ENCODE measurements at places on chromosomes 2 and 18.

- DNase-seq: no peak
Observed at GRCh38 chr2:128784626-128785306, 466.1 kb upstream of the HS6ST1 start.

DNA sequence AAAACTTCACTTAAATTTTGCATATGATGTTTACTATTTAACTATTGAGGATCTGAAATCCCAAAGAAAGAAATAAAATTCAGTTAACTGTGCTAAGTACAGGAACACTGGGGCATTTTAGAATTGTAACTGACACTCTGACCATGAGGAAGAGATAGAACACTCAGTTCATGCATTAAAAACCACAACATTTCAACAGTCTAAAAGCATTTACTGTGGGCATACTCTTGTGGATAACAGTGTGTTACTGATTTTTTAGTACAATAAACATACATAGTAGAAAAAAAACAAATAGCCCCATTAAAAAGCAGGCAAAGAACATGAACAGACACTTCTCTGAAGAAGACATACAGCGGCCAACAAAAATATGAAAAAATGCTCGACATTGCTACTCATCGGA, 1122.7 kb upstream of the PIK3C3 start:
- DNase-seq: no peak

DNA sequence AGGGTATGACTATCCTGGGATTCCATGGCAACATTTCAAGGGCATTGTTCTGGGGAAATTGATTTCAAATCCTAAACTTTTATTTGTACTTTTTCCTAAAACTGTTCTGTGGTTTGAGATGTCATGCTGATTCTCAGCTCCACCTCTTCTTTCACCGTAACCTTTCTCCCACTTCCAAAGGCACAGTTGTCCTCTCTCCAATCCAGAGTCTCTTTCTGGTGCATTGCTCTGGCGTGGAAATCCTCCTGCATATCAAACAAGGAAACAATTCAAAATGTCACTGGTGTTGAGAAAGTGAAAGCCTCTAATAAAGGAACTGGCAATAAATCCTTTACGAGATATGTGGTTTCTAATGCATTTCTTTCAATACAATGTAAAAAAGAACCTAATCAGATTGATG, 155.1 kb upstream of the CDH2 start:
- no peak for DNase-seq

DNA sequence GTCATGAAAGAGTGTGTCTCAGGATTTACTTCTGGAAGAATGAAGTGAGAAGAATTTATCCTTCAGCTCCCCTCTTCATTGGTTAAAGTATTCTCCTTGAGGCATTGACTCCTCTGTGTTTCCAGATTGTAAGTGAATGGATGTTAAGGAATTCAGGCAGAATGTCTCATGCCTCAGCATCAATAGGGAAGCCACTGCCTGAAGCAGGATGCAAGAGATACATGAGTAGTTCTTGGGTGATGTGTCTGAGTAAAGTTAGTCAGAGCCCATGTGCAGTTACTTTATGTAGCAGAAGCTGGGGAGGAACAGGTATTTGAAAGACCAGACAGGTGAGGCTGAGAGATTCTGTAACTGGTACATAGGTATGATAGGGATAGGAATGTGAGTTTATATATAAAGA, 34.0 kb upstream of the TMEFF2 start:
- no peak for DNase-seq

DNA sequence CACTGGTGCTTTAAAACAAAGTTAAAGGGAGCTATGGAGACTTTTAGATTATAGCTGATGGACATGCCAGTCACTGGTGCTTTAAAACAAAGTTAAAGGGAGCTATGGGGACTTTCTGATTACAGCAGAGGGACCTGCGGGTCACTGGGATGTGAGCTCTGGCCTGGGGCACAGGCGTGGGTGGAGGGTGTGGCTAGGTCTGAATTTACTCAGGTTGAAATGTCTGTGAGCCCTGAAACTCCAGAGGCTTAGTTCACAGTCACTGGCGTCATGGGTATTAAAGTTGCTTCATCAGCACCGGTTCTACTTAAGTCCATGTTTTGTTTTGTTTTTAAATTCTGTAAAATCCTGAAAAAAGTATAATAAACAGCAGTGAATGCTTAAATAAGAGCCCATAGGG, 49.0 kb upstream of the TMEM18 start:
- no peak for DNase-seq

- no peak for DNase-seq
Observed at GRCh38 chr2:165163761-165164160, 40.1 kb downstream of the SCN3A start.

DNA sequence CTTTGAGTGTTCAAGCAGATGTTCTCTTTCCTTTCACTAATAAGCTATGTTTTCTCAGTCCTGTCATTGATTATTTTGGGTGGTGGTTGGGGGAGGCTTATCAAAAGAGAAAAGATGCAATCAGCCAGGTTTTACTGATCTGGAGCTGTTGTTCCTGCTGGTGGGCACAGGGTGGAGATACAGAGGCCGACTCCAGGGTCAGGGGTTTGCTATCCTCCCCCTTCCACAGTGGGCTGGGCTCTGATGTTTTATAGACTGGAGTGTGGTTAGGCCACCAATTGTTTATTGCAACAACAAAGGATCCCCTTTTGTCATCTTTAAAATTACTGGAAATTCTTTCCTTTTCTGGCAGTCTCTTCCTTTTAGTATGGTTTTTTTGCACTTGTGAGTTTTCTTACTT, 120.5 kb downstream of the TANC1 start:
- DNase-seq: no peak

DNA sequence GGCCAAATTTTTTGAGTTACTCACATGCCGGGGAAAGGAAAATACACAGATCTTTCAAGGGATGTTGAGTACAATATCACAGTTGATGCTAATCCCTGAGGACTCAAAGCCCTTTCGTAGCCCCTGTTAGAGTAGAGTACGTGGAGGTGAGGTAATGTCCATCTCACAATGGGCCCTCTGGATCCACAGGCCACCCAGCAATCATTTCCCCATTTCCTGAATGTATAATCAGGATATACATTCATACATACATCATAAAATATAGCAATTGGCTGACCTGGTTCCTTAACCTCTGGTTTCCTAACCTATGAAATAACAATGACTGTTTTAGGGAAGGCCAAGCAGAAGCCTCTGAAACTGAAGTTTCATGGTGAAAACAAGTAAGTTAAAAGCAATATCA, 10.2 kb upstream of the SP100 start:
- DNase-seq: no peak

DNA sequence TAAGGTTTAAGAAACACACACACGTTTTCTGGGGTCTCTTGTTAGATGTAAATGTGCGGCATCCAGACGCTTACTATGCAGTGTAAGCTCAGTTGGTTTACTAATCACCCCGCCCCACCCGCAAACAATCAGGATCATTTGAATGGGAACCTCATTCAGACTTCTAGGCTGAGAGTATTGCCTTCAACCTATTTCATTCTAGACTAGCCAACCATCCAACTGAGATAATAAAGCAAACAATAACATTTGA, 1.3 kb upstream of the FIGN start:
- DNase-seq: no peak

- DNase-seq: no peak
Observed at GRCh38 chr2:241096979-241097378, 5.1 kb downstream of the MTERF4 start.

- DNase-seq: no peak
Observed at GRCh38 chr18:11009147-11009546, 140.2 kb downstream of the PIEZO2 start.

GRCh38 chr2:134146620-134147019, 107.3 kb upstream of the MGAT5 start:
- no peak for DNase-seq

DNA sequence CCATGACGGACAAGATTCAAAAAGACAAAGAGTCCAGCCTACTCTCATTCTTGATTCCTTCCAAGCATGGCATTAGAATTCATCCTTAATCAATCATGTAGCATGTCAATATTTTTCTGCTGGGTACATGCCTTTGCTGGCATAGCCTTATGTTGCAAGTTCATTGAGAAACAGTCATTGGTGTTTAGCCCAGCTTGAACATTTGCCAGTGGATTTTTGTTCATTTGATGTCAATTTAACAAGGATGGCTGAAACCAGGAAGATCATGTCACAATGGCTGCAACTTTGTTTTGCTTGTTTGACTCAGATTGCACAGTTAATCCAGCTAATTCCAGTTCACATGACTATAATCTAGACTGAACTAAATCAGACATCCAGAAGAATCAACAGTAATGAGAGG, 1132.2 kb downstream of the LRP1B start:
- DNase-seq: no peak

DNA sequence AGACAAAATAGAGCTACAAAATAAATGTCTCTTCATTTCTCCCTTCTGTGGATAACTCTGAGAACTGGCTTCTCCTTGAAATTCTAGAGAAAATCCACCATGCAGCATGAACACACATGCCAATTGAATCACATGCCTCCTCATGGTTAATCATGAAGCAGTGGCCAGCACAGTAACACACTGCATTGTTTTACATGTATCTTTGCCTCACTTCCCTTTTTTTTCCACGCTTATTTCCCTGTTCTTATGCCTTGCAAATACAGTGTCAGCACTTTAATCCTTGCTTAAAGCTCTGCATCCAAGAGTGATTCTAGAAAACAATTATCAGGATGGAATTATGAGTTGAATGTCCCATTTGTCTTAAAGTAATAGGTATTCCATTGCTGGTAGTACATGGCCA, 50.3 kb upstream of the ZBTB7C start:
- no peak for DNase-seq

DNA sequence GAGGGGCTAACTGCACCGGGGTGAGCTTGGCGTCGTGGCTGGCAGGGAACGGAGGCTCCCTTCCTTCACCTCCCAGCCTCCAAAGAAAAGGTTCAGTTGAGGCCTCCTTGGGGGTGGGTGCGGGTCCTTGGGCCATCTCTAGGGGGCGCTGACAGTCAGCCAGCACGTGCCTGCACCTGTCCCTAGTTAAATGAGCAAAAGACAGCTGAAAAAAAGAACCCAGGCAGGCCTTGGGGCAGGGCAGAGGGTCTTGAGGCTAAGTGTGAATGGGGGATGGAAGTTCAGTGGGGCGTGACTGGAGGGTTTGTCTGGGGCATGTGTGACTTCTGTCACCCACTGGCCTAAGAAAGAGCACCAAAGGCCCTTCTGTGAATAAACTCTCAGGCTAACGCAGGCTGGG, 56.4 kb downstream of the ZFP36L2 start:
- DNase-seq: peak; percentile 30

DNA sequence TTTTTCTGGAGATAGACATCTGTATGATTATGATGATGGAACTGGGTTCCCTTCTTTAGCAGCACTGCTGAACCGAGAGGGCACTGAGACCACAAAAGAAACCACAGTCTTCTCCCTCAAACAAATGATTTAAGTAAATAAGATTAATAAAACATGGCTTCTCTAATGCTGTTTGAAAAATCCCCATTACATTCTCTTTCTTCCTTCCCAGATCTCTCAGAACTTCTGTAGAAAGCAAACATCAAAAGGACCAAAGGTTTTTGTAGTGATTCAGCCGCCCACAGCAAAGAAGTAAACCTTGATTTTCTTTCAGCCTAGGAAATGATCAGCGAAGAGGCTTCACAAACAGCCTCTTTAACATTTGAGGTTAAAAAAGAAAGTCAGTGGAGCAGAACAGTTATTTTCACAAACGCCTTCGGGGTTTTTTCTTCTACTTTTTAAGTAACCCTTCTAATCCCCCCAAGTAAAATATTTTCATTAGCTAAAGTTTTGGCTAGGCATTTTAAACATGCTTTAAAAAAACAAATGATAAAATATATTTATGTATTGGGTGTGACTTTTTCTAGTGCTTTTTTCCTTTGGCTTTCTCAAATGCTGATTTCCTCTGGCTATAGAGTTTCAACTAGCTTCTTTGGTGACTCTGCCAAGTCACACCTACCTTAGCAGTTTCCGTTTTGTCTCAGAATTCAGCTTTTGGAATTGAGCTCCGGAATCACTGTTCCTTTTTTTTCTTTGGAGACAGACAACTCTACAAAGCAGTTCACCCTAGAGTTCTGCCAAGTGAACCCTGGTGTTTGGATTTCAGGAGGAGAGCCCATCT, 89.6 kb downstream of the UPP2 start:
- DNase-seq: no peak

DNA sequence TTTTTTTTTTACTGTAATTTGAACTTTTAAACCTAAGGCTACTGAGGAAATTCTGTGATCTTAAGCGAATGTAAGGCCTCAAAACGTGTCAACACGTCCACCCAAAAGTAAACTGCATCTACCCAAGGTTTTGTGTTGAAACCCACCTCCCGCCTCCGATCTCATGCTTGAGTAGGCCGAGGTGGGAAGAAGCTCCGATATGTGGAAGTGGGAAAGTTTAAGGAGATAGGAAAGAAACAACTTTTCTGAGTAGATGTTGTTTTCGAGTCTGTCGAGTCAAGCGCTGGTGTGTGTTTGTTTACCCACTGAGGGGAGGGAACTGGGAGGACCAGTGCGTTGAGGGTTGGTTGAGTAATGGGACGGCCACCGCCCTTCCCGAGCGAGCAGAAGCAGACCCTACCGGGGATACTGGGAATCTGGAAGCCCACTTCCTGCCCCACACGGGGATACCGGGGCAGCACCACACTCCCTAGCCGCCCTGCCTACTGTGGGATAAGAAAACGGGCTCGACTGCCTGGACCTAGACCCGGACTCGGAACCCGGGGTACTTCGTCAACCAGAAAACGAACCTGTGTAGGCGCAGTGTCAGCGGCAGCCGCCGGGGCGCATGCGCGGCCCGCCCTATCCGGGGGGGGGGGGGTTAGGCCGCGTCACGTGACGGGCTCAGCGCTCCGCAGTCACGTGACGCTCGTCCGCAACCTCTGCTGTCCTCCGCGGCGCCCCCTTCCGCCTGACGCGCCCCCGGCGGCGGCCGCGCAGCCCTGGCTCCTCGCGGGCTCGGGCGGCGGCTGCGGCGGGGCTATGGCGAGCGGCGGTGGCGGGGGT, at the start of gene RETREG2:
Gene RETREG2 (plus strand): TSS at position 724 of the 825 bp plus-strand sequence. CDS start 78 bp downstream, at position 802.
- DNase-seq: peak; percentile 74

DNA sequence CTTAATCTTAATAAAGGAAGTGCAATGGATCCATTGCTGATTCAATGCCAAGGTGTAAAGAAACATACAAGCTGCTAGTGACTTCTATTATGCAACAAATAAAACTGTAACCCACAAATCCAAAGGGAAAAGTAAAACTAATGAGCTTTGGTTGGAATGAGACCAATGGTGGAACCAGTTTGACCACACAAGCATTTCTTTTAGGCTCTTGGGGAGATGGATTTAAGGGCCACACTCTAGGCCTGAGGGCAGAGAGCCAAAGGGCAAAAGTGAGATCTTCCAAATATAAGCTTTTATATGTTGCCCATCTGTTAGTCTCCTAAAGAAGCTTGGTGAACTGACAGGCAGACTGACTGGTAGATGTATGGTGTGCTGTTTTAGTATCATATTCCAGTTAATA, 41.5 kb upstream of the MMADHC start:
- DNase-seq: no peak

DNA sequence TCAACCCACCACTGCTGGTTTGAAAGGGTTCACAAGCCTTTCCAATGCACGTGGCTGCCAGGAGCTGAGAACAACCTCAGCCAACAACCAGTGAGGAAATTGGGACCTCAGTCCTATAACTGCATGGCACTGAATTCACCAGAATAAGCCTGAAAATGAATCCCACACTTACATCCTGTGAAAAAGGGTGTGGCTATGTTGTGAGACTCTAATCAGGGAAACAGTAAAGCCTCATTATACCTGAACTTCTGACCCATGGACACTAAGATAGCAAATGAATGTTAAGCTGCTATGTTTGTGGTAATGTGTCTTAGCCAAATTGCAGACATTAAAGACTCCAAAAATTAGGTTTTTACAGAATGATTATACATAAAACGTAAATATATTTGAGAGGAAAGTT, 515.8 kb downstream of the IRS1 start:
- no peak for DNase-seq

- no peak for DNase-seq
Observed at GRCh38 chr18:27921392-27921791, 255.5 kb downstream of the CDH2 start.

Data from activated T-helper 1 cell treated with anti-CD3 and anti-CD28 coated beads, Interleukin-2, amount 50 U/mL, for 16 hours (primary cell).